ENCODE measurements at places on chromosomes 5 and 9.

GRCh38 chr5:132298298-132299212, 4.4 kb downstream of the SLC22A4 start:
- DNase-seq = peak; percentile 31

DNA sequence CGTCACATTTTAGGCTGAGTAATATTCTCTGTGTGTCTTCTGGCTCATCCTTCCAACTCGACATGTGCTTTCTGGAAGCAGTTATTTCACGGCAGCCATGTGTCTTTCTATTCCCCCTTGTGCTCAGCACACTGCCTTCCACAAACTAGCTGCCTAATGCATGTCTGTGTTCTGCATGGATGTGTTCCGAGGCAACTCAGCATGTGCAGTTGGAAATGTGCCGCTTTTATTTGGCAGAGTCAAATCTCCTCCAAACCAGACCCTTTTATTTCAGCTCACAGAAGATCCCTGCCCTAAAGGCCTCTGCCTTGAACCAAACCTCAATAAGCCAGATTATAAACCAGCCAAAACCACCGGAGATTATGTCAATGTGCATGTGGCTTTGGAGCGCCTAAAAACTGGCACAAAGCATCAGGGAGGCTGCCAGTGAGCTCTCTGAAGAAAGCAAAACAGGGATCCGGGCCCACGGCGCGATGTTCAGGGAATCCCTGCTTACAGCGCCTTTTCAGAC, 360.2 kb downstream of the DEPDC1B start:
- DNase-seq = peak; percentile 50

DNA sequence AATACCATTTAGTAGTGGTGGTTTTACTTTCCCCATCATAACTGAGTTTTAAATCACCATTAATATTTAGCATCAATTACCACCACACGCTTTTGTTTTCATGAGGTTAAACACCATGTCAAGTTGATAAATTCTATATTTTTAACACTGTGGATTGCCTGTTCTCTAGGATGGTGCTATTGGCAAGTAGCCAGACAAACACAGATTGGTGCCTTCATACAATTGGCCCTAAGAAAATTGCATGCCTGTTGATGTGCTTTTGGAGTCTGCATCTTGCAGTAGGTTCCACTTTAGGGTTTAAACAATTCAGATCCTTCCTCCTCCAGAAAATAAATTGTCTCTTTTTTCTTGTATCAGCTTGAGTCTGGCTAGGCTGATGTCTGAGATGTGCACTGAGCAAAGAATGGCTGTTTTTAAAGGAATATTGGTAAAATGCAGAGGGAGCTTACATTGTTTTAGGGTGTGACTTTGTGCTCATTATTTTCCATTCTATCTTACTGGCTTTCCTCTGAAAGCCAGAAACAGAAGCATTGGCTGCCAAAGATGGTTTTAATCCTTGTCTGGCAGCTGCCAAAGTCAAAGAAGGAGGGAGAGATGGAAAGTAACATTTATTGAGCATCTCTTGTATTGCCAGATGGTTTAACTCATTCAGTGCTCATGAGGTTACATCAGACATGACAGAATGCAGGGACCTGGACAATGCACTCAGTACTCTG, 19.6 kb upstream of the MAN2A1 start:
- no peak for DNase-seq

- DNase-seq = no peak
Observed at GRCh38 chr5:10372726-10373709, 19.5 kb downstream of the MARCHF6 start.

Measured in fibroblast of the conjunctiva (primary cell).